ENCODE measurements at places on chromosomes 6 and 20.

DNA sequence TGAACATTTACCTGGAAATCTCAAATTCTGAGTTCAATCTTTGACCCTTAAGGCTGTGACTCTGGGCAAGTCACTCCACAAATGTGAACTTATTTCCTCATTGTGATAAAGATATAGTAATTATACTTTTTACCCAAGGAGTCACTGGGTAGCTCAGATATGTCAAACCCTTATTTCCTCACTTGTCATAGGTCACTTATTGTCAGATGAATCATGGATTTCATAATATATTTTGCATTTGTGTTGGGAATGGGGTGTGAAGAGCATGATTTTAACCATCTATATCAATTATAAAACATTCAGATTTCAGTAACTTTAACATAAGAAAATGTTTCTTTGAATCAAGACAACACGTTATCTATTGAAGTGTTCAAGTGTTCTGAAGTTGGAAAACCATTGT lies 3.7 kb upstream of the CARMIL1 start:
- DNase-seq: no peak

DNA sequence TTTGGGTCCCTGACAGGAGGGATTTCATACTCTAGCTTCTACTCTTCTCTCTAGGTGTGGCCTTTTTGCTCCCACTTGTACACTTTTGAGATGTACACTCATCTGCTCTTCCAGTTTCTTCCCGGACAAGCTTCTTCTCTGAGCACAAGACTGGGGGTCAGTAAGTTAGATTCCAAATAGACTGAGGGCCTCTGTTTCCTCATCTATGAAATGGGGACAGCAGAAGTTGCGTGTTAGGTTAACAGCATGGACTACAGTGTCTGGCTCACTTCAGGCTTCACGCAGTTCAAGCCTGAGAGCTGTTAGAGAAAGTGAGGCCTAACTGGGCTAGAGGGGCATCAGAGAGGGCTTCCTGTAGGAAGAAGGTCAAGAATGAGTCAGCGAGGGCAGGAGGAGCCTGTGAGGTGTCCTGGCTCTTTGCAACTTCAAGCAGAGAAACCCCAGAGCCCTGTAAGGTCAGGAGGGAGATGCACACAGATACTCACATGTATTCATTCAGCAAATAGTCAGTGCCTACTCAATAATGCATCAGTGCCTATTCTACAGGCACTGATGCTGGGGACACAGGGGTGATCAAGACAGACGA lies 20.6 kb downstream of the XKR7 start:
- no peak for DNase-seq

DNA sequence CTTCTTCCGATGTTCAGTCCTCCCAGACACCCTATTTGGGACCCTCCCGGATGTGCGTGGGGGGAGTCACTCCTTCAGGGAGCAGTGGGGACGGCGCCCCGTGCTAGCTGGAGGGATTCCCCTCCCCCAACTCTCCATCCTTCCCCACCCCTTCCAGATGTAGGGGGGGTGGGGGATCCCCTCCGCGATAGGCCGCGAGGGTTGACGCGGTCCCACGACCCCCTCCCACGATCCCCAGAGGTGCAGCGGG lies 548 bp downstream of the GNL1 start:
- no peak for DNase-seq

GRCh38 chr6:12555267-12555666 lies 161.3 kb upstream of the PHACTR1 start:
- DNase-seq: no peak

- DNase-seq: no peak
These were observed 205.3 kb downstream of the TAF4 start for GRCh38 chr20:61860260-61860987.

DNA sequence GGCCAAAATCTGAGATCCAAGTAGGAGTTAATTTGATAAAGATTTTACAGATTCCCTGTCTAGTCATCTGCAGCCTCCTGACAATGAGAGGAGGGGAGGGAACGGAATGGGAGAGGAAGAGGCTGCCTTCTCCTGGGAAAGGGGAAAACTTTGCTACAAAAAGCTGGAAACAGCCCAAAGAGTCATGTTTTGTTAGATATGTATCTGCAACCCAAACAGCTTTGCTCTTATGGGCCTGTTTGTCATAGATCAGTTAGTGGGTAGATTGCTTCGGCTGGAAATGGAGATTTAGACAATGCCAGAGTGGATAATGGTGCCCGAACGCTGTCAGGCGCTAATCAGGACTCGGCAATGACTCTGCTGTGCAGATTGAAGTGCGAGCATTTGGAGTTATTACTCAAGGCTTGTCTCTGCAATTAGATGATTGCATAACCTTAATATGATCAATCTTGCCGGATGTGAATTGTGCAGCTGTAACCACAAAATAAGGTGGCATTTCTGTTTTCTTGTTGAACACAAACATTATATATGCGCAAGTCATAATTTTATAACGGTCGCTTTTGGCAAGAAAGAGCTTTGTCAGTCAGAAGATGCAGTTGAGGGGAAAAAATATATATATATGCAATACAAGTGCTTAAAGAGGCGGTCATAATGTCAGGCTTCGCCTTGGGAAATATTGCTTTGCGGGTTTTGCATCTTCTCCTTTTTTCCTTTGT lies 92.4 kb upstream of the MAFB start:
- DNase-seq: no peak
